ENCODE measurements at places on chromosomes 6 and 20. TPM values are rescaled to one million over a fixed set of nuclear protein-coding genes. Genes with fewer than 3 reads are reported as not detected.

DNA sequence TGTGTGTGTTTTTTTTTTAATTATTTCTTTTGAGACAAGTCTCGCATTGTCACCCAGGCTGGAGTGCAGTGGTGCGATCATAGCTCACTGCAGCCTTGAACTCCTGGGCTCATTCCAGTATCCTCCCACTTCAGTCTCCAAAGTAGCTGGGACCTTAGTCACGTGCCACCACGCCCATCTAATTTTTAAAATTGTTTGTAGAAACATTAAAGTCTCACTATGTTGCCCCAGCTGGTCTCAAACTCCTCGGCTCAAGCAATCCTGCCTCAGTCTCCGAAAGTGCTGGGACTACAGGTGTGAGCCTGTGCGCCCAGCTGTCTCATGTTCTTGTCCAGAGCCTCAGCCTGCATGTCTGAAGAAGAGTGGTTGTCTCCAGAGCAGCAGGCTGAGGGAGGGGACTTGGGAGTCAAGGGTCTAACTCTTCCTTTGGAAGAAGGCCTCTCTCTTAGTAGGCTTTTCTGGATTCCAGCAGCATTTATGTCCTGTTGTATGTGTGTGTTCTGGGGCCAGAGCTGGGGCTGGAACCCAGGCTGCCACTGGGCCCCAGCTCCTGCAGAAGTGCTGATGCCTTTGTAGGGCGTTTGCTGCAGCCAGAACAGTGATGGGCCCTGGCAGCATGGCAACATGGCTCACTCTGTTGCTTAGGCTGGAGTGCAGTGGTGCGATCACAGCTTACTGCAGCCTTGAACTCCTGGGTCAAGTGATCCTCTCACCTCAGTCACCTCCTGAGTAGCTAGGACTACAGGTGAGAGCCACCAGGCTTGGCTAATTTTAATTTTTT, 5.4 kb downstream of the DNMT3B start:
- no peak for DNase-seq
- H3K27ac ChIP-seq: no peak overlapping the region
- H3K36me3 ChIP-seq: no peaks in the 10 kb centered on the region
- H3K4me3 ChIP-seq: no peak overlapping the region
- H3K4me1 ChIP-seq: no peaks in the 10 kb centered on the region
- H3K27me3 ChIP-seq: no peaks in the 10 kb centered on the region

GRCh38 chr6:42110683-42111082, 31.7 kb downstream of the C6orf132 start:
- H3K27ac ChIP-seq: no peak overlapping the region
- DNase-seq: no peak
- H3K27me3 ChIP-seq: no peaks in the 10 kb centered on the region
- no peaks in the 10 kb centered on the region for H3K36me3 ChIP-seq
- H3K4me3 ChIP-seq: no peak overlapping the region

- no peaks in the 10 kb centered on the region for H3K27me3 ChIP-seq
- no peaks in the 10 kb centered on the region for H3K36me3 ChIP-seq
- H3K4me3 ChIP-seq: no peak overlapping the region
- H3K27ac ChIP-seq: no peak overlapping the region
These were observed 107.9 kb downstream of the TSHZ2 start for GRCh38 chr20:53079828-53080686.

GRCh38 chr20:15179381-15179780, 842.0 kb upstream of the FLRT3 start:
- no peak overlapping the region for H3K27ac ChIP-seq
- H3K36me3 ChIP-seq: no peaks in the 10 kb centered on the region
- H3K4me3 ChIP-seq: no peak overlapping the region
- no peak for DNase-seq
- H3K27me3 ChIP-seq: no peaks in the 10 kb centered on the region
- H3K4me1 ChIP-seq: no peaks in the 10 kb centered on the region

GRCh38 chr6:164826831-164827468, 482.5 kb downstream of the C6orf118 start:
- no peaks in the 10 kb centered on the region for H3K36me3 ChIP-seq
- no peaks in the 10 kb centered on the region for H3K4me1 ChIP-seq
- no peak overlapping the region for H3K27ac ChIP-seq
- DNase-seq: no peak
- no peak overlapping the region for H3K4me3 ChIP-seq

DNA sequence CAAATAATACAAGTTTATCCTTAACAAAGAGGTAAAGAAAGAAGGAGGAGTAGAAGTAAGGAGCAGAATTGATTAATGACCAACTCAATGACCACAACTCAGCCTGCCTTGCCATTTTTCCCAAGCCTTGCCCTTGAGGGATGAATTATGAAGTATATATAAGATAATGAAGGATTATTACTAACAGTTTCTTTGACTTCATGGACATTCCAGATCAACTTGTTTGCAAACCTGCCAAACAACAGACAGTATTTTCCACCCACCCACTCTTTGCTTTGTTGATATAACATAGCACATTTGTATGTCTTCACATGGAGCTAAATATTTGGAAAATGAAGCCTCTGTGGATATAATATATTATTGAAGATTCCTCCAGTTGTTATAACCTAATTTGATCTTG, 9.9 kb upstream of the C6orf141 start:
- no peak for DNase-seq
- no peaks in the 10 kb centered on the region for H3K4me1 ChIP-seq
- H3K4me3 ChIP-seq: no peak overlapping the region
- no peak overlapping the region for H3K27ac ChIP-seq

DNA sequence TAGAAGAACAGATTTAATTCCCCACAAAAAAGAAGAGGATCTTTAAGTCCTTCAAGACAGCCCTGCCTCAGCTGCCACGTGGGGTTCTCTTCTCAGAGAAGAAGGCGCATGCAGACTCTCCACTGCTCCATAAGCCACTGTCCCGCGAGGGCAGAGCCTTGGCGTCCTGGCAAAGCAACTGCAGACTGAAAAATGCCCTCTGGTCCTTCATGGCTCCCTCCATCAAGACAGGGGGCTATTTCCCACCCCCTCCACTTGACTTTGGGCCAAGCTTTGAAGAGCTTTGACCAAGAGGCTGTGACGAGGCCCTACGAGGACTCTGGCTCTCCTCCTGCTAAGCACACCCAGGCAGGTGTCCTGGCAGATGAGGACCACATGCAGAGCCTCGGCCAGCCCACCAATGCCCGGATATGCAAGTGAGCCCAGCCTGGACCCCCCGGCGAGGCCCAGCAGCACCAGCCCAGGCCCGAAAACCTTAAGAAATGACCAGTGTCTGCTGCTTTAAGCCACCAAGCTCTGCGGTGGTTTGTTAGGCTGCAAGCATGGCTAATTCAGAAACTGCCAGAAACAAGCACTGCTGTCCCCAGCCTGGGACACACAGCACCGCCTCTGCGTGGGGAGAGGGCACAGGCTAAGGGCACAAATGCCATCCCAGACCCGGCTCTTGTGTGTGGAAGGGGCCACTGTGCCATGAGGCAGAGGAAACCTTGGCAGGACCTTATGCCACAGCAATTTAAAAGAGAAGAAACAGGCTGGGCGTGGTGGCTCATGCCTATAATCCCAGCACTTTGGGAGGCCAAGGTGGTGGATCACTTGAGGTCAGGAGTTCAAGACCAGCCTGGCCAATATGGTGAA, 16.1 kb downstream of the GMEB2 start:
- no peak overlapping the region for H3K27ac ChIP-seq
- no peaks in the 10 kb centered on the region for H3K4me1 ChIP-seq
- H3K27me3 ChIP-seq: no peaks in the 10 kb centered on the region
- no peak overlapping the region for H3K4me3 ChIP-seq

DNA sequence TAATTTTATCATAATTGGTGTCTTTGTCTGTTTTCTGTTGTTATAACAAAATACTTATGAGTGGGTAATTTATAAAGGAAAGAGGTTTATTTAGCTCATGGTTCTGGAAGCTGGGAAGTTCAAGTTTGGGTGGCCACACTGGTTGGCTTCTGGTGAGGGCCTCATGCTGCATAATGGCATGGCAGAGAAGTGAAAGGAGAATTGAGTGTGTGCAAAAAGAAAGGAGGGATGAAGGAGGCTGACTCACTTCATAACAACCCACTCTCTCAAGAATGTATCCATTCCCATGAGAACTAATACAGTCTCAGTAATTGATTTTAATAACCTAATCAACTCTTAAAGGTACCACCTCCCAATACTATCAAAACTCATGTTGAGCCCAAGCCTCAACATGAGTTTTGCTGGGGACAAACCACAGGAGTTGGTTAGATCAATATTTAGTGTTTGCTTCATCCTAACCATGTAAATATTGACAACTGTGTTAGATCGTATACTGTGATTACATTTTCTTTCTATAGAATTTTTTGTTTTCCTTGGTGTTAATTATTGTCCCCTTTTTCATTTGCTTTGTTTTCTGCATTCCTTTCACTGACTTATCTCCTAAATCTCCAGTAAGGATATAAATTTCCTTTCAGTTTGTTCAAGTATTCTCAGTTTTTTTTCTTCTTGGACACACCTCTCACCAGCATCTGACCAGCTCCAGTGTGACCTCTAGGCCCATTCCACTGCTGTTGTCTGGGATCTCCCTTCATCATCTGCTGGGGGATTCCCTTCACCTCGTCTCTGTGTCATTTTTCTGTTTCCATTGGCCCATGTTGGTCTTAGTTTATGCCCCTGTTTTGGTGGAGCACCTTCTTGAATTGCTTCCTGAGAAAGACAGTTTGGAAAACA, 54.8 kb upstream of the SCGN start:
- no peak for DNase-seq
- no peaks in the 10 kb centered on the region for H3K27me3 ChIP-seq
- H3K36me3 ChIP-seq: peaks cover 41% of the 10 kb centered on the region
- no peaks in the 10 kb centered on the region for H3K4me1 ChIP-seq
- H3K27ac ChIP-seq: no peak overlapping the region
- H3K4me3 ChIP-seq: no peak overlapping the region

DNA sequence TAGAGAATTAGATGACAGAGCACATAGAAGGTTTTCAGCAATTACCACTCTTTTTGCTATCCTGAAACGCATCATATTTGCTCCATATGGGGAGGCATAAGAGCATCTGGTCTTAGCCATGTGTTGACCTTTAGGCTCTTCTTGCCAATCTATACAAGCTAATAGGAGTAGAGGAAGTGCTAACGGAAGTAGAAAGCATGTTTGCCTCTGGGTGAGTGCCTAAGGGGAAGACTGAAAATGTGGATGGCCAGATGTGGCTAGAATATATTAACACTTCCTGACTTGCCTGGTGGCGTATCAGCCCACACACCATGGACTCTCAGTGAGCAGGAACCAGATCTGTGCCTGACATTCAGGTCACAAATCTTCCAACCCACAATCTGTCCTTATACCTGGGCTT, 136.3 kb downstream of the LRRC1 start:
- H3K4me1 ChIP-seq: peaks cover 16% of the 10 kb centered on the region
- no peaks in the 10 kb centered on the region for H3K36me3 ChIP-seq
- H3K27ac ChIP-seq: no peak overlapping the region
- no peak overlapping the region for H3K4me3 ChIP-seq

DNA sequence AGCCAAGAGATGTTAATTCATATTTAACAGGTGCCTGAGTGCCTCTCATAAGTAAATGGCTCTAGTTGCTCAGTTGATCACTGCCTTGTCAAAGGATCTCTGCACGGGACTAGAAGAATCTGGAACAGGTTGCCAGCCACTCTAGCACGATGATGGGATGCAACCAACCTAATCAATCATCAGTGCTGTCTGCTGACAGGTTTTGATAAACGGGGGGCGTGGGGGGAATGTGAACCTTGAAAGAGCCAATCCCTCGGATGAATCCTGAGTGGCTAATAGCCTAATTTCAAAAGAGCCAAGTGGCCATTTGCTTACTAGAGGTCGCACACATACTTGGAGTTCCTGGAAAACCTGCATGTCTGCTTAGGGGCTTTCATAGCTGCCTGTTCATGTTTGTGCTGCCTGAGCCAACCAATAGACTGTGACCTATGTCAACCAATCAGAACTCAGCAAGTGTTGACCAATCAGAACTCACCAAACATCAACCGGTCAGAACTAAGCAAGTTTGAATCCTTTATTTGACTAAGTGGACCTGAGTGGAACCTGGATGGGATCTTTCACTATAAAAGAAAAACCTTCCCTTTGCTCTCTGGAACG, 43.5 kb upstream of the ECI2 start:
- no peak for DNase-seq
- no peaks in the 10 kb centered on the region for H3K4me1 ChIP-seq
- H3K27me3 ChIP-seq: no peaks in the 10 kb centered on the region

GRCh38 chr20:44496976-44497375, 21.3 kb downstream of the TTPAL start:
- H3K36me3 ChIP-seq: no peaks in the 10 kb centered on the region
- H3K4me3 ChIP-seq: no peak overlapping the region
- H3K4me1 ChIP-seq: no peaks in the 10 kb centered on the region
- DNase-seq: no peak
- H3K27me3 ChIP-seq: no peaks in the 10 kb centered on the region
- H3K27ac ChIP-seq: no peak overlapping the region

- no peaks in the 10 kb centered on the region for H3K27me3 ChIP-seq
- H3K4me1 ChIP-seq: no peaks in the 10 kb centered on the region
- H3K36me3 ChIP-seq: peaks cover 5% of the 10 kb centered on the region
- no peak for DNase-seq
- no peak overlapping the region for H3K4me3 ChIP-seq
- H3K27ac ChIP-seq: no peak overlapping the region
These were observed 22.1 kb downstream of the ZKSCAN3 start for GRCh38 chr6:28371706-28372451.

DNA sequence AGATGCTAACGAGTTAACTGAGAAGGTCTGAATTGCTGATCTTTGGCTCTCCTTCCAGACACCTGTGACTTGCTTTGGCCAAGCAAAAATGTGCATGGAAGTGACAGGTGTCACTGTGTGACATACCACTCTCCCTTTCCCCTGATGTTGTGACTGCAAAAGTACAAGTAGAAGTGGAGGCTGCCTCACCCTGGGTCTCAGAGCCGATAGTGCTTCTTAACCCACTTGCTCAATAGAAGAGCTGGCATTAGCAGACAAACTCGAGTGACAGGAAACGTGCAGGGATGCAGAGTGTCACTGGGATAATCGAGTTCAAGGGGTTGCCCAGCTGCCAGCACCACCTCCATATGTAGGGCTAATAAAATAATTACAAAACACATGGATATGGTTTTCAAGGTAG, 16.4 kb upstream of the SPO11 start:
- no peak overlapping the region for H3K4me3 ChIP-seq
- H3K27ac ChIP-seq: no peak overlapping the region

AARS2 gene
- total RNA-seq: 54.7 TPM

CHRNA4 gene
- not detected for total RNA-seq

HSPA12B gene
- 2.5 TPM for total RNA-seq

SEMG1 gene
- not detected for total RNA-seq

TULP1 gene
- not detected for total RNA-seq

FERMT1 gene
- 15.1 TPM for total RNA-seq

DEFB112 gene
- total RNA-seq: not detected

Data from Peyer's patch (tissue), 4 donors.